Activated CD4-positive, alpha-beta memory T cell treated with anti-CD3 and anti-CD28 coated beads, Interleukin-2, amount 10 ng/mL, durations not matched to agents 7 days and 5 days (primary cell): ENCODE measurements at places on chromosomes 12 and 14.
A peak's percentile ranks its signal among the peaks of the same experiment; 100 is the strongest.

GRCh38 chr12:53482626-53483168, 16.6 kb downstream of the MAP3K12 start:
- DNase-seq: no peak

- no peak for DNase-seq
These were observed 620.1 kb downstream of the NRXN3 start for GRCh38 chr14:78790271-78790670.

GRCh38 chr14:51081209-51081608, 13.7 kb downstream of the TRIM9 start:
- DNase-seq: no peak

- DNase-seq: no peak
These were observed 72.0 kb downstream of the FOS start for GRCh38 chr14:75350505-75351060.

GRCh38 chr12:119659289-119659897, 8.5 kb upstream of the PRKAB1 start:
- peak; percentile 53 for DNase-seq

DNA sequence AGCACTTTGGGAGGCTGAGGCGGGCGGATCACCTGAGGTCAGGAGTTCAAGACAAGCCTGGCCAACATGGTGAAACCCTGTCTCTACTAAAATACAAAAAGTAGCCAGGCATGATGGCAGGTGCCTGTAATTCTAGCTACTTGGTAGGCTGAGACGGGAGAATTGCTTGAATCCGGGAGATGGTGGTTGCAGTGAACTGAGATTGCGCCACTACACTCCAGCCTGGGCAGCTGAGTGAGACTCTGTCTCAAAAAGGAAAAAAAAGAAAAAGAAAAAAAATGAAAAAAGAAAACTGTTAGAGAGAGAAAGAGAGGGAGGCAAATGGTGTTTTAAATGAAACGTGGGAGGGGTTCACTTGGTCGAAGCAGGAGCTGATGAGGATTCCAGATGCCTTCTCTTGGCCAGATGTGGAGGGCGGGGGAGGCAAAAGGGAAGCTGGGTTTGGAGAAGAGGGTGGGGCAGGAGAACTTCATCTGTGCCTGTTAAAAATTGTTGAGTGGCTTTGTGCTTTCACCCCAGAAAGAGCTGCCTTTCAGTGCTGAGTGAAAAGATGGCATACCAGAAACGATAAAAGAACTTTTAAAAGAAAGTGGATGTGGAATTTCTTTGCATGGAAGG, 1.1 kb downstream of the EMP1 start:
- no peak for DNase-seq

GRCh38 chr12:111209811-111210210, 159.1 kb downstream of the PHETA1 start:
- no peak for DNase-seq

GRCh38 chr12:124929649-124930419, 15.4 kb upstream of the UBC start:
- DNase-seq: no peak

GRCh38 chr12:90653040-90653439, 301.9 kb downstream of the CCER1 start:
- no peak for DNase-seq

DNA sequence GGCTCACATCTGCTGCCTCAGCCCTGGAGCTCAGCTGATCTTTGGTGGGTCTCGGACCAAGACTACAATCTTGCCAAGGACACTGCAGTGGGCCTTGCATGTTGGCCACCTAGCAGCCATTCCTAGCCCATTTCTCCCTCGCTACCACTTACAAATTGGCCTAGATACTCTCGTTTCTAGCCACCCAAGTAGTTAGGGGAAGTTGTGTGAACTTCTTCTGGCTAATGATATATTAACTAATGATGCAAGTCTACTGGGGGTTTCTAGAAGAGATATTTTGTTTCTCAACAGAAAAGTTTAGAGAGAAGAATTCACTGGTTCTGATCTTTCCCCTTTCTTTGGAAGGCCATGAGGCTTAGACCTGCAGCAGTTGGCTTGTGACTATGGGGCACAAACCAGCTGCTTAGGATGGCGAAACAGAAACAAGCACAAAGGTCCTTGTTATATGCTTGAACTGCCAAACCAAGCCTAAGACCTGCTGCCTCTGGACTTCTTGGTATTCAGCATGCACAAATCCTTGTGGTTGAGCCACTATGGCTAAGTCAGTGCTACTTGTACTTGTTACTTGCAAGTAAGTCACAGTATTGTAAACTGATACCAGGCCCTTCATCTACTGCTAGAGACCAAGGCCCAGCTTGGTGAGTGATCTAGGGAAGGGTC, 30.5 kb upstream of the GPATCH2L start:
- DNase-seq: no peak

DNA sequence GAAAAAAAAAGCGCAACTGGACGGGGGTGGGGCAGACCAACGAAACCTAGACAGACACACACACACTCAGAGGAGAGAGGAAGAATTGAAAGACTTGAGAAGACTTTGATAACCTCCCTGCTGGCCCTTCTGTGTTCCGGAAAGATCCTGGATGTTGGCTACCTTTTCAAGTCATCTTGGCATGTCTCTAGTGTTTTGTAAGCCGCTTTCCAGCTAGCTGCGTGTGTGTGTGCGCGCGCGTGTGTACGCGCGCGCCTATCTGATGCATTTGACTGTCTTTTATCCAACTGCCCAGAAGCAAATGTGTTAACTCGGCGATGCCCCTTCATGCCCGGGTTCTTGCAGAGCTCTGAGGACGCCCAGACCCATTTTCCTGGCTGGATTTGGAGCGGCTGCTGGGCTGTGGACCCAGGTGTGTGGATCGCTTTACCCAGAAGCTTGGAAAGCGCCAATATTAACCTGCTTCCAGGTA, 664 bp downstream of the LRFN5 start:
- DNase-seq: no peak

DNA sequence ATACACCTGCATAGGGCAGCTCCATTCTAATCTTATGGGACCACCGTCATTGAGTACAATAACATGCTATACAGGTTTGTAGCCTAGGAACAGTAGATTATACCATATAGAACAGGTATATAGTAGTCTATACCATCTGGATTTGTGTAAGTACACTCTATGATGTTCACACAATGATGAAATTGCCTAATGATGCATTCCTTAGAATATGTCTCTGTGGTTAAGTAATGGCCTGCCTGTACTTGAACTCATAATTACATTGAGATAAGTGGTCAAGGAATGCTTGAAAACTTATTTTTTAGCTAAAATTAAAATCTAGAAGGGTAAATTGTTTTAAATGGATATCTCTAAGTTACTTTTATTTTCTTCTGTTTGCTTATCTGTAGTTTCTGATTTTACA, 152.7 kb downstream of the SRGAP1 start:
- DNase-seq: no peak

GRCh38 chr14:58765843-58766242, 128.1 kb downstream of the DACT1 start:
- no peak for DNase-seq
